ENCODE measurements at places on chromosomes 1 and 21.

- no peak for DNase-seq
Observed at GRCh38 chr1:214648801-214649200, 45.8 kb downstream of the CENPF start.

DNA sequence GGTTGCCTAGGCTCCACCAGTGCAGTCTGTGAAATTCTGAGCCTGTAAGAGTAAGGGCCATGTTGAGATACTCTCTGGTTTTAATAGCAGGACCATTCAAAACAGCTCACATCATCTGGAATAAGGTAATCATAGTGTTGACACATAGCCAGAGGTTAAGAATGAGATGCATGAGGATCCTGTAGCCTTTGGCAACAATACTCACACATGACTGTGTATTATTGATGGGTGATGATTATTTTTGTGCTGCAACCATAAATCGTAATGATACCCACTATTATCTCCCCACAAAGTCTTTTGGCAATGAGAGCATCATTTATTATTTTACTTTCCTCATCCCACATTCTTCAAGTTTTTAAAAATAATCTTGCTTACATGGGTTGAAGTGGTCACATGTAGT lies 35.5 kb downstream of the KCNK2 start:
- DNase-seq = no peak

- no peak for DNase-seq
Observed at GRCh38 chr1:114320586-114320985, 166.9 kb upstream of the SYT6 start.

GRCh38 chr1:91502672-91503184 lies 2.1 kb downstream of the CDC7 start:
- DNase-seq = no peak

GRCh38 chr1:51433269-51433971 lies 85.6 kb downstream of the EPS15 start:
- DNase-seq = no peak

GRCh38 chr1:244214009-244214967 lies 163.2 kb downstream of the ZBTB18 start:
- no peak for DNase-seq

GRCh38 chr1:204074274-204075138 lies 1.6 kb downstream of the SOX13 start:
- DNase-seq = no peak
